ENCODE measurements at places on chromosomes 6 and 20.

- no peak for DNase-seq
Observed at GRCh38 chr6:169958510-169958909, 207.1 kb downstream of the ERMARD start.

GRCh38 chr20:40980106-40980827, 48.4 kb upstream of the TOP1 start:
- DNase-seq, result no peak

DNA sequence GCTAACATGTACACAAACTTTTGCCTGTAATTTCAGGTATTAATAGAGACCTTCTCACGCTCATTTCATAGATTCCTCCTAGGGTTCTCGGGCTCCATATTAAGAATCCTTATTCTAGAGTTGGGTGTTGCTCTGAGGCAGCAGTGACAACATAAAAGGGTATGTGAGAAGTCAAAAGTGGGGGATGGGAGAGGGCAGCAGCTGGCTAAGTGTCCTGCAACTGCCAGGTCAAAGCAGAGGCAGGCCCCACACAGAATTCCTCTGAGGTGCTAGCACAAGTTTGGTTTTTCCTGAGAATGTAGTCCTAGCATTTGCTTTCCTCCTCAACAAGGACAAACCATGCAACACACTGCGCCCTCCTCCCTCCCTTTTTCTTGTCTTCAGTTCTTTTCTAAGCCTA, 4.6 kb downstream of the NSFL1C start:
- DNase-seq, result no peak

DNA sequence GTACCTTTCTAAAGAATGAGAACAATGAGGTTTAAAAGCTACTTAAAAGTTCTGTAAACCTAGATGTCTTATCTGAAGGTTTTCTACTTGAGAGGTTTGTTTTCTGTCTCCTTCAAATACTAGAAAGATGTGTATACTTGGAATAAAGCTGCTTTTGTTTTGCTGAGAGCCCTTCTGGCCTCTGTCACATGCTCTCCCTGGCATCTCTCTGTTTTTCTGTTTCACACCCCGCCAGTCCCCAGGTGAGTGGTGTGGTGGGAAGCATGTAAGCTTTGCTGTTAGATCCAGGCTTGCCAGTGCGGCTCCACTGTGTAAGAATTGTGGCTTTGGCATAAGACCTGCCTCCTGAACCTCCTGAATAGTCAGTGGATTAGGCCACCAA, 56.8 kb downstream of the SNX9 start:
- no peak for DNase-seq

- no peak for DNase-seq
Observed at GRCh38 chr20:45358282-45359068, 4.5 kb upstream of the SYS1 start.

Measured in T-helper 2 cell treated with Interferon-gamma antibody and Interleukin-4, amounts not matched to agents 5 μg/mL and 100 μg/mL, for 36 hours (primary cell).